ENCODE measurements at places on chromosomes 1 and 21.

GRCh38 chr1:232873412-232873811 lies 68.2 kb downstream of the MAP10 start:
- DNase-seq, result no peak

GRCh38 chr21:45074818-45075595 lies 627 bp downstream of the ADARB1 start:
- no peak for DNase-seq

DNA sequence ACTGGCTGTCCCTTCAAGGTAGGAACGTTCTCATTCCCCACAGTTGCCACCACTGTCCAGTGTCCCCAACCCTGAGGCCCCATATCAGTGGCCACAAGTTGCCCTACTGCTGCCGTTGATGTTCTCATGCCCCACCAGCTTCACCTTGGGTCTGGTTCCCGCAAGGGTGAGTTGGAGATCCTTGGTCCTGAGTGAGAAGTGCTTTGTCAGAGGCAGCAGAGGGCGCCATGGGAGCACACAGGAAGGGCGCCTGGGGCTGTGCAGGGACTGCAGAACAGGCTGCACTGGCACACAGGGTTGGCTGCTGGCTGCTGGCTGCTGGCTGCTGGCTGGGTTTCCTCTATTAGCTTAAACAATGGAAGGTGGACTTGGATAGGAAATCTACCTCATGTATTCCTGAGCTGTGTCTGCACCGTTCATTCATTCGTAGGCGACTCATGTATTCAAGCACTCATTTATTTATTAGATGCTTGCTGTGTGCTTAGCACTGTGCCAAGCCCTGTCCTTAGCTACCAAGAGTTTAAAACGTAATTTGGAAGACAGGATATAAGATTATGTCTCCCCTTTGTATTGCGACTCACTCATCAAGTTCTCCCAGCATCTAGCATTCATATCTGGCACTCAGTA lies 2.1 kb upstream of the S100A9 start:
- DNase-seq, result no peak

DNA sequence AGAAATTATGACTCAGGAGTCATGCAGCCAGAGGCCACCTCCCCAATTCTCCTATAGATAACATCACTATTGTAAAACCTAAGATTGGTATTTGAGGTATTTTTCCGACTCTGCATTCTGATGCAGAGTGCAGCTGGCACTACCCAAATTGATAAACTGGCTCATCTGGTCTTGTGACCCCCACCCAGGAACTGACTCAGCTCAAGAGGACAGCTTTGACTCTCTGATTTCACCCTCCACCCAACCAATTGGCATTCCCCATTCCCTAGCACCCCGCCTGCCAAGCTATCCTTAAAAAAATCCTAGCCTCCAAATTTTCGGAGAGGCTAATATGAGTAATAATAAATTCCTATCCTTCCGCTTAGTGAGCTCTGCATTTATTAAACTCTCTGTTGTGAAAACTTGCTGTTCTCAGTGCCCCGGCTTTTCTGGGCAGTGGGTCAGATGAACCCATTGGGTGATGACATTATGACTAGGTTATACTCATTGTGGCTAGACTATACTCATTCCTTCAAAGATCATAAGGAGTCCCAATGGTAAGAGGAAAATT lies 39.4 kb upstream of the EPS15 start:
- no peak for DNase-seq

DNA sequence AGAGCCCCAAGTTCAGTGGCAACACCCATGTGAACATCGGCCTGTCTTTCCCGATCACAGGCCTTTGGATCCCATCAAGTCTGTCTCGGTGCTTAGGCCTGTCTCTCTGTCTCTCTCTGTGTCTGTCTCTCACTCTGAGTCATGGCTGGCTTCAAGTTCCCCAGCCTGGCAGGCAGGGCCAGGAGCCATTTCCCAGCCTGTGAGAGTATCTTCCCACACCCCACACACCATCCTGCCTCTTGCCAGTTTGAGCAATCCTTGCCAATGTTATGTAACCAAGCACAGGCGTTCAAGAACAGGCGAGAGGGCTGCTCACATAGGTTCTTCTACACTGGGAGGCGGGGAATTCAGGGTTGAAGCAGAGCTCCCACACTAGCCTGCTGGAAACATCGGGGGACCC lies 70.0 kb upstream of the TMEM51 start:
- no peak for DNase-seq

- DNase-seq, result no peak
Observed at GRCh38 chr1:23019863-23020625, 776 bp downstream of the KDM1A start.

GRCh38 chr1:205510308-205510950 lies 6.0 kb downstream of the CDK18 start:
- DNase-seq, result no peak

DNA sequence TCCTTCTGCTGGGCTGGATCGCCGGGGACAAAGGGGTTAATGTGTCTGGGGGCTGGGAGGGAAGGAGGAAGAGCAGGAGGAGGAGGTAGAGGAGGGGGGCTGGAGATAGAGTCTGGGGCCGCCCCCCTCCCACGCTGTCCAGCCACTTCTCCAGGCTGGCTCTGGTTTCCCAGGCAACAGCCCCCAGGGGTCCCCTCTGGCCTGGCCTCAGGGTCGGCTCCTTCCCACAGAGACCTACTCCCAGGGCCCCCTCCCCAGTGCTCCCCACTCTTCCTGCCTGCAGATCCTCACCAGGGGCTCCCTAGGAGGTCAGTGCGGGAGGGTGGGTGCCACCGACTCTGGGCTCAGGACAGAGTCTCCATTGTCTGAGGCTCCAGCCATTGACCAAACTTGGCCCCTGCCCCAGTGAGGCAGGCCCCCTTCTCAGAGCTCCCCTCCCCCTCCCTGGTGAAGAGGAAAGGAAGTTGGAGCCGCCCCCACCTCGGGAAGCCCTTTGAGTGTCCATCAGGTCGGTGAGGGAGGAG lies 34.1 kb downstream of the ARHGEF10L start:
- no peak for DNase-seq

- no peak for DNase-seq
Observed at GRCh38 chr1:37944086-37944763, 2.6 kb downstream of the INPP5B start.

GRCh38 chr1:39850606-39851216 lies 32.6 kb downstream of the TRIT1 start:
- DNase-seq, result no peak

DNA sequence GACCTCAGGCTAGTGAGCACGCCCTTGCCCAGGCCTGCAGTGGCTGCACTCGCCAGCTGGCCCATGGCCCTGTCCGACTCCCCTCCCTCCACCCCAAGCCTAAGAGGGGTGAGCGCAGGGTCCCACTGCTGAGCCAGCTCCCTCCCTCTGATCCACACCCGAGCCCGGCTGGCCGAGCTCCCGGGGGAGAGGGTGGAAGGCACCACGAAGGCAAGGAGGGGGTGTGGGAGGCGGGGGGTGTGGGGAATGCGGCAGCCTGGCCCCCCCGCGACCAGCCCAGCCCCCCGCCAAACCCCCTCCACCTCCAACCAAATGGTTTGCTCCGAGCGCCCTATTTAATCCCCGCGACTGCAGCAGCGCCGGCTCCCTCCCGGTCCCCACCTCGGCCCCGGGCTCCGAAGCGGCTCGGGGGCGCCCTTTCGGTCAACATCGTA lies at the start of gene CADM3:
CADM3 (plus strand) TSS at position 362 of the 434 bp plus-strand sequence. CDS start 151 bp downstream, outside the sequence.
- DNase-seq, result no peak

DNA sequence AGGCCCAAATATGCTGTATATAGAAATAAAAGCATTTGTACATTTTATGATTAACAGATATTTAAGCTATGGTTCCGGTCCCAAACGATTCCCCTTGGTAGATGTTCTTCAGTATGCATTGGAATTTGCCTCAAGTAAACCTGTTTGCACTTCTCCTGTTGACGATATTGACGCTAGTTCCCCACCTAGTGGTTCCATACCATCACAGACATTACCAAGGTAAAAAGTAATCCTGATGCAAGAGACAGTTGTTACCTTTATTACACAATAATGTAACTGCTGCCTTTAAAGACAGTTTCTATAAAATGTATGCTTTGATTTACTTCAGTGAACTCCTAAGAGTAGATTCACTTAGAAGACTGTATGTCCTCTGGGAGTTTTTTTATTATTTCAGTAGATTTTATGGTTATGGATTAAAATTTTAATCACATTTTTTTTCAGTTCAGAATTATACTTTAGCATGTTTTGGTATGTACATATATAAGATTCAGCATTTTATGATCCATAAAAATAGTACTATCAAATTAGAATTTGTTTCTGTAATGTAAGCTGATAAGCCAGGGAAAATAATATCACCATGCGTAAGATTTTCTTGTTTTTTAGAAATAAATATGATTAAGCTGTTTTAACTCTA lies 96.5 kb downstream of the USP25 start:
- no peak for DNase-seq

DNA sequence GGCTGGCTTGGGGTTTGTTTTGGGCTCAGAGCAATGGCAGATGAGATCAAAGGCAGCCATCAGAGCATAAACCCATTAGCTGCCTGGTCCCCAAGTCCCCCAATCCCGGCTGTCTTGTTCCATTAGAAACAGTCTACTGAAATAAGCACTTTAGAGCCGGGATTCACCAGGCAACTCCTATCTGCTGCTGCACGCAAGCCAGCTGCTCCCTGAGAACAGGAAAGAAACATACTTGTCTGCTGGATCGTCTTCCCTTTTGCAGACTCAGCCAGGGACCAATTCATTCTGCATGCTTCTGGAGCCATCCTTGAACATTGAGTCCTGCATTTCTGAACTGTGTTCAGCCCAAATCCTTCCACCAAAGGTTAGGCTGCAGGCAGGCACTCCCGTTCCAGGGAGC lies 21.8 kb downstream of the RXRG start:
- DNase-seq, result no peak

DNA sequence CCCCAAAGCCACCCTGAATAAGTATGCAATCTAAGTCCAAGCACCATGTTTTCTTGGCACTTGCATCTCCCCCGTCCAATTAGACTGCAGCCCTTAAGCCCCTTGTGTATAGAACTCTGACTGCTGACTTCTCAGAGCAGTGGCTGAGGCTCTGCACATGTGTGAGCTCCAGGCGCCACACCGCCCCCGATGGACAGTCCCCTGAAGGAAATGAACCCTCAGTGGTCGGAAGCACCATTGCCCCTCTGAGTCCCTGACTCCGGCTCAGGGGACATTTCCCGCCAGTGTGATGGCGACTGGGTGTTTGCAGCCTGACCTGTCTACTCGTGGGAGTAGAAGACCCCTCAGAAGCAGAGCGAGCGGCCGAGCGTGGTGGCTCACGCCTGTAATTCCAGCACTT lies 37.2 kb upstream of the SCCPDH start:
- no peak for DNase-seq

GRCh38 chr1:177164380-177165068 lies at the start of gene ASTN1:
Gene ASTN1, minus strand, starts transcription at chr1:177164712. Its CDS starts 36 bp downstream, at chr1:177164676.
- no peak for DNase-seq

- no peak for DNase-seq
Observed at GRCh38 chr1:103218821-103219220, 110.5 kb upstream of the COL11A1 start.

DNA sequence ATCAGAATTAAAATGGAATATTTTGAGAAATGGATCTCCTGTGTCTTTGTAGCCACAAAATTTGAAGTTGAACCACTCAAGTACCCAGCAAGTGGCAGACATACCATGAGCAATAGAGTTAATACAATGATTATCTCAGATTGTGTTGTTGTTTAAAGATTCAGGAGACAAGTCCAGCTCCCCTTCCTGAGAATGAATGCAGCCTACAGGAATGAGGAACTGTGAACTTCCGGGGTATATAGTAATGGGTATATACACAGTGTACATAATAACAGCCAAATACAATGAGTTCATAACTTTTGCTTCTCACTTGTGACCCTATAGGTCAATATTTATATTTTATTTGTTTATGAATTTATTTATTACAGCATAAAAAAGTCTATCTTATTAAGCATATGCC lies 445.0 kb downstream of the SETD4 start:
- no peak for DNase-seq

DNA sequence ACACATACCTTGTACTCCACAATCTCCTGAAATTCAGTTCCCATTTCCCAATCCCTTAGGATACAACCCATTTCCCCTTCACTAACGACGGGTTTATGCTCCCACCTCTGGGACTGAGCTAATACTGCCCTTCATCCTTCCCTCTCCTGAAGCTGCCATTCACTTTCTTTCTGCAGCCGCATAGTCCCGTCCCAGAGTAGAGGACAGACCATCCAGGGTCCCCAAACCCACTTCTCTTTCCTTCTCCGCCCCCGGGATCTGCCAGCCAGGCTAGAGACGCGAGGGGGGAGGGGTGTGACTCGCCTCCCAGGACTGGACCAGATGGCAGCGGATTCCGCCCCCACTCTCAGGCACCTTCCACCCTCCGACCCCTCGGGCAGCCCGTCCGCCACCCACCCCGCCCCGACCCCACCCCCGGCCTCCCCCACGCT lies 679 bp downstream of the ABL2 start:
- no peak for DNase-seq

- DNase-seq, result no peak
Observed at GRCh38 chr21:16815243-16815642, 697.6 kb upstream of the CXADR start.

DNA sequence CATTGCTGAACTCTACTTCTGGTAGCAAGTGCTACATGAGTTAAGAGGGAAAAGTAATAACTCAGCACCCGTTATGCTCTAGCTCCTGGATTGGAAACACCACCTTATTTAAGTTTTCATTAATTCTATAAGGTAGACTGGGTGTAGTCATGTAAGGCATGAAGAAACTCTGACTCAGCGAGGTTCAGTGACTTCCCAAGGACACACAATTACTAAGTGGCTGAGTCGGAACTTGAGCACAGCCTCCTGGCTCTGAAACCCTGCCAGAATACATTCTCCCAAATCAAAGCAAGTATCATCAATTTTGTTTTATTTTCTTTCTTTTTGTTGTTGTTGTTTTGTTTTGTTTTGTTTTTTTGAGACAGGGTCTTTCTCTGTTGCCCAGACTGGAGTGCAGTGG lies 29.1 kb upstream of the SCCPDH start:
- no peak for DNase-seq

- DNase-seq, result no peak
Observed at GRCh38 chr1:1079408-1080121, 5.5 kb upstream of the RNF223 start.

DNA sequence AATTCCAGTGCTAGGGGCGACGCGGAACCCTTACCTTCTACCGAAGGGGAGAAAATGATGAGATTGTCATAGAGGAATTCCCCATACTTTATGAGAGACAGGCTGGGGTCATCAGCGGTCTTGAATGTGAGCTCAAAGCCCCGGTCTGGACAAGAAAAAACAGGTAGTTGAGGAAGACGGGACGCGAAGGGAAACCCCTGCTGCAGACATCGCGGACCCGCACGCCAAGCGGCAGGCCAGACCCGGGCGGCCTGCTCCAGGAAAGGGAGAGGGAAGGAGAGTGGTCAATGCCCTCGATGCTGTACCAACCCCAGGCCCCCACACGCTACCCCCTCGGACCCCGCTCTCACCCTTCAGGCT lies 342 bp downstream of the DDOST start:
- no peak for DNase-seq

DNA sequence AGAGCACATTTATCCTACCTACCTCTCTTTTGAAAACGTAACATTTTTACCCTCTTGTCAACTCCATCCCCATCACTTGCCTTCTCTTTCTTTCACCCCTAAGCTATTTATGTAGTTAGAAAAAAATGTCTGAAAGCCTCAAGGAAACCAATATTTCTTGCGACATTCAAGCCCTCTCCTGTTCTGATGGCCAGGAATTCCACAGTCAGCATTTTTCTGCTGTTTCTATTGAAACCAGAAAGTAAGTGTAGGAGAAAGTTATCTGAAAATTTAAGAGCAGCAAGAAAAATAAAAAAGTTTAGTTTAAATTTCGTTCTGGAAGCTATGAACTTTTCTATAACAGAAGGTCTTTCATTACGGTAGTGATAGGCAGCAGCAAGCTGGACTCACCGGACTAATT lies 247.6 kb upstream of the PBX1 start:
- DNase-seq, result no peak
